ENCODE measurements at places on chromosomes 7 and 10.

GRCh38 chr7:2955269-2955668 lies 88.4 kb downstream of the CARD11 start:
- no peak for DNase-seq

DNA sequence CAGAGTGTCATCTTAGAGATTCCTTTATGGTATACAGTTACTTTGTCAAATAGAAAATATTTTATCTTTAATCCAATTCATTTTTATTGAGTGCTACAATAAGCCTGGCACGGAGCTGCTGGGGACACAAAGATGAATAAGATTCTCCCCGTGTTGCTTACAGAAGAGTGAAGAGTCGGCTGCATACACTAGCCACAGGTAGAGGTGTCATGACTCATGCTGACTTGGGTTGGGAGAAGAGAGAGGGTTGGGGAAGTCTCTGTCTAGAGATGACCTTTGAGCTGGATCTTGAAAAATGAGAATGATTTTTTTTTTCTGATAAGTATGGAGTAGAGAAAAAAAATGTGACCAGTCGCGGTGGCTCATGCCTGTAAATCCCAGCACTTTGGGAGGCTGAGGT lies 289.9 kb upstream of the CELF2 start:
- DNase-seq, result no peak

DNA sequence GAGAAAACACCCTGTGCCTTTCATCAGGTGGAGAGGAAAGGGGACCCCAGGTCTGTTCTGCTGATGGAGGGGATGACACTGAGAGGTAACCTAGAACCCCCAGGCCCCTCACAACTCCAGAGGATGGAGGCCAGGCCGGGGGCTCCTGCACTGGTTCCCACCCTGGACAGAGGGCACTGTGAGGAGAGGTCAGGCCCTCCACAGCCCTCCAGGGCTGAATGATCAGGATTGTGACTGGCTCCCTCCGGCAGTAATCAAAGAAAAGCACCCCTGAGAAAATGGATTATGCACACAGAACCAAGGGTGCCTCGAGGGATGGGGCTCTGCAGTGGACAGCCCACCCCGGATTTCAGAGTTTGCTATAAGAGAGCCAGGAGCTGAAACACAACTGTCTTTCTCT lies 502.8 kb downstream of the TCERG1L start:
- DNase-seq, result no peak

DNA sequence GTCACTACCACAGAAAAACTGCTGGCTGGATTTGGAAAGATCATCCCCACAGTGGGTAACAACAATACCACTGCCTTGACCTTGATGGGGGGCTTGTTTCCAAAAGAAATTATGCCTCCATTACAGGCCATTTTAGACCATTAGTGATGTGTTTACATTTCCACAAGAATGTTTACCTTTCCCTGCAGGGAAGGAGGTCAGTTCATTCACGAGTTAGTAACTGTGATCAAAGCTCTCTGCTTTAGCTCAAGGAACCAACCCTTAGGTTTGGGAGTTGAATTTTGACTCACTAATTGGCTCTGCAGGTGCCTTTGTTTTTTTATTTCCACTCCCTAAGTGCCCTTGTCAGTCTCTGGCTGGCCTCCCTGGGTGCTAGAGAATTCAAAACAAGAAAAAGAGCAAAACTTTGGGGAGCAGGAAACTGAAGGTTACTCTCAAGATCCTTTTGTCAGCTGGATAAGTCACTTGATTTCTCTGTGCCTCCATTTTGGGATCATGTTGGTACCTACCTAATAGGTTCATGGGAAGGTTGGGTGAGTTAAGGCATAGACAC lies 41.1 kb upstream of the NUPR2 start:
- no peak for DNase-seq

GRCh38 chr10:84783909-84784308 lies 455.5 kb downstream of the CCSER2 start:
- no peak for DNase-seq

DNA sequence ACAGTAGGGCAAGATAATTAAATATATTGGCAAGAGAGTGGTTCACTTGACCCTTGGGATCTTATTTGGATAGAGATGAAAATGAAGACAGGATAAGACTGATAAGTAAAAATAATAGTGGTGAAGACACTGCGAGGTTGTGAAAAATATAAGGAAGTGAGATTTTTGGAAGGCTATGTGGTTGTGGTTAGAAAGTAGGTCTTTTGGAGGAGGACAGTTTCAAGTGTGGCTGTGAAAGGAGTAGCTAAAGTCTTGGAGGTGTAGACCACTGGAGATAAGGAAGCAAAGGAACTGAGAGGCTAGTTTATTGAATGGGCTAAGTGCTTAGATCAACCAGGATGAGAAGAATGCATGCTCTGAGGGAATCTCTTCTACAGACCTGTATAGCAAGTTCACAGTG lies 11.2 kb downstream of the MIOS start:
- DNase-seq, result no peak

DNA sequence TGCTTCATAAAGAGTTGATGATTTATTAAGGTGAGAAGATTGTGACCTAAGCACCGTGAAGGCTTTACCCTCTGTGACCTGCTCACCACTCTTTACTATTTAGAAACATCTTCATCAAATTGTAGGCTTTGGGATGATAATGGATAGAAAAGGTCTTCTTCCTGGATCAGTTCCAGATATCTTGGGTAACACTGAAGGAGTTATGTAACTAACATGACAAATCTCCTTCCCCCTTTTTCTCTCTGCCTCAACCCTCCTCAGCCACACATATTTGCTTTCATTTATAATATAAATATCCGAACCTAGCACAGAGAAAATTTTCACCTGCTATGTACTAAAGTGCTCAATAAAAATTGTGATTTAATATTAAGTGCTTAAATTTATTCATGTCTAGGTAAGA lies 151.5 kb downstream of the FRMD4A start:
- DNase-seq, result no peak

GRCh38 chr7:132739271-132739955 lies 163.1 kb upstream of the PLXNA4 start:
- DNase-seq, result no peak

GRCh38 chr10:97138846-97139245 lies 46.9 kb downstream of the SLIT1 start:
- peak; percentile 23 for DNase-seq

GRCh38 chr10:131901181-131901829 lies 497 bp downstream of the PPP2R2D start:
- DNase-seq, result peak; percentile 61

- DNase-seq, result no peak
Measured at GRCh38 chr10:47055386-47056246, 144.4 kb downstream of the PTPN20 start.

GRCh38 chr10:86191686-86192085 lies 174.9 kb downstream of the GRID1 start:
- no peak for DNase-seq

DNA sequence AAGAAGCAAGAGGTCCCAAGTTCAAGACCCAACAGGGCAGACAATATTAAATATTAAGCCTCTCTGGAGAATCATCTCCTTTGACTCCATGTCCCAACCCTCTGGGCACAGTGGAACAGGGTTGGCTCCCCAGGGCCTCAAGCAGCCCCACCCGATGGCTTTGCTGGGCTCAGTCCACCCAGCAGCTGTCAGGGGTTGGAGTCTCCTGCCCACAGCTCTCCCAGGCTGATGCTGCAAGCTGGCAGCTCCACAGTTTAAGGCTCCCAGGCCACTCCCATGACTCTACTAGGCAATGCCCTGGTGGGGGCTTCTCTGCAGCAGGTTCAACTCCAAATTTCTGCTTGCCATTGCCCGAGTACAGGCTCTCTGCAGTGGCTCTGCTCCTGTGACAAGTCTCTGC lies 55.1 kb downstream of the LARP4B start:
- DNase-seq, result no peak

DNA sequence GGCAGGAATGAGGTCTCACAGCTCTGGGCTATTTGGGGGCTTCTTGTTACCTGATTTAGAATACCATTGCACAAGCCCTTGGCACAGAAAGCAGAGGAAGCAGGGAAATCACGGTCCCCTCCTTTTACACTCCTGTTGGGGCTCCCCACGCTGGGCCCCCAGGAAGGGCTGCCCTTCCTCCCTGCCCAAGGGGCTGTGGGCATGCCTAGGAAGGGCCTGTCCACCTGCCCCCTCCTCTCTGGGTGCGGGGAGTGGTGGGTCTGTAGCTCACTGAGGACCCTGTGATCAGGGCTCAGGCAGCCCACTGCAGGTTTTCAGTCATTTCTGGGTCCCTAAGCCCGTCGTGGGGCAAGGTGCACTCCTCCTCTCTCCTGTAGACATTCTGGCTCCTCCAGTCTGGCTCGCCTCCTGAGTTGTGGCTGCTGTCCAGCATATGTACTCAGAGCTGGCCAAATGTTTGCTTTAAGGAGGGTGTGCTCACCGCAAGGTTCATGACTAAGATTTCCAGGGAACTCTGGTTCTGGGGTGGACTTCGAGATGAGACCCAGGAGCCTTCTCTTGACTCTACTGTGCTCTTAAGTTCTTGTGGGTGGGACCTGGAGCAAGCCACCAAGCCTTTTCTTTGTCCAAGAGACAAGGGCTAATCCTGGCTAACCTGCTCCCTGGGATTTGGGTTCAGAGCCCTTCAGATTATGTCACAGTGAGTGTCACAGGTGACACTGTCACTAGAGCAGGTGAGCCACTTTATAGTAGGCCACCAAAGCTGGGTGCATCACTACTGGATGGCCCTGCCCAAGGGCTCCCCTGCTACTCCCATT lies 56.0 kb downstream of the TACR2 start:
- peak; percentile 64 for DNase-seq

DNA sequence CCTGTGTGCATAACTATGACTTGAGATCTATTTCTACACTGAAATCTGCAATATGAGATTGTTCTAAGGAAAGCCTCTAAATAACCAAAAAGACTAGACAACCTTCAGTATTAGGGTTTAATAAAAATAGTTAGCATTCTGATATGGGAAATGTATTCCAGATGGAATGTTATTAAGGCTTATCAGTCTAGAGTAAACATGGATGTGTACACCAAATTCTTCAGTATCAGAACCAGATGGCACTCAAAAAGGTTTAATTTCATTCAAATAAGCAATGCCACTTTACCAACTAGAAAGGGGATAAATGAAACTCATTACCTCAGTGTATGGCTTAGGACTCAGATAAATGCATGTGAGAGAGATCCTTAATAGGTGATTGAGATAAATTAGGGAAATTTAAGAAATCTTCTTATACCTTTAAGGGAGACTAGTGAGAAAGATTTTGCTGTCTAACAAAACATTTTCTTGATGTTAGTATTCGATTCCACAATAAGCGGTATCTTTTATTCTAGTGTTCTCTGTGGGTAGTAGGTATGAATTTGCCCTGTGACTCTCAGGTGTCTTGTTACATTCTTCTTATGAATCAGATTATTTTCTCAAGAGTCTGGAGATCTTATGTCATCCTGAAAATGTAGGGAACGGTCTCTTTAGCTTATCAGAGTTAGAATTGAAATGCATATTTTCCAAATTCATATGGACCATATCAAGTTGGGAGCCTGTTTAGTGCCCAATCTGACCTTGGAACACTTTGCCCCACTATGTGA lies 159.2 kb downstream of the PRKG1 start:
- DNase-seq, result no peak

DNA sequence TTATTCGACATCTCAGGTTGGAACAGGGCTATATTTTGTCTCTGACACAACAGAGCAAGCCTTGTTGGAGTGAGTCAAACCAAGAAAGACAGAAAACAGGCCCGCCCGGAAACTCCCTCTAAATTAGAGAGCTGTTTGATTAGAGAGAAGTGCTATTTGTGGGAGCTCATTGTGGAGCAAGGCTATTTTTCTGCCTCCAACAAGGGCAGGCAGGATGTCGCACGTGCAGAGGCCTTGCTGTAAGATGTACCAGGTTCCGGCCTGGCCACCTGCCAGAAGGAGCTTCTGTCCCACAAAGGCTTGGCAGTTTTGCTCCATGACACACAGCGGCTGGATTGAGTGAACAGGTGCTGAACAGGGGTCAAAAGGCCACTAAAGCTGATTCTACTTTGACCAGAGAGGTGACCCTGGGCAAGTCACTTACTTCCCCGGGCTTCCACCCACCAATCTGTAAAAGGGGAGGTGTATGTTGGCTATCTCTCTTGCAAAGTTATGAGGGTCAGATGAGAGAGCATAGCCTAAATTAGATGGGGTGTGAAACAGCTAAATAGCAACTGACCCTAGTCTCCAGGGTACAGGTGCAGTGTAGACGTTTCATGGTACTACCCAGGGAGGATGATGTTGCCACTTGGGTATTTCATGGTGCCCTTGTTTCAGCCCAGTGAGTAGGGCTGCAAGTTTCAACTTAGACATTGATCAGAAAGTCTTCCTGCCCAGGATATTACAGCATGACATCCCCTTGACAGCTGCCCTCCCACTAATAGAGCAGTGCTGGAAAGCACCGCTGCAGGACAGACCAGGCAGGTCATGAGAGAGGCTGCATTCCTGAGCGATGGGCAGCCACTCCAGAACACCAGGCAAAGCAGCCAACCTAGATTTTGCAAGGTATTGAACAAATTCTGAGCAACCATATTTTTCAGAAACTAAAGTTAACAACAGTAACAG lies 62.0 kb downstream of the VSTM4 start:
- peak; percentile 37 for DNase-seq

GRCh38 chr10:37727491-37728352 lies 129.7 kb downstream of the ZNF248 start:
- DNase-seq, result no peak

DNA sequence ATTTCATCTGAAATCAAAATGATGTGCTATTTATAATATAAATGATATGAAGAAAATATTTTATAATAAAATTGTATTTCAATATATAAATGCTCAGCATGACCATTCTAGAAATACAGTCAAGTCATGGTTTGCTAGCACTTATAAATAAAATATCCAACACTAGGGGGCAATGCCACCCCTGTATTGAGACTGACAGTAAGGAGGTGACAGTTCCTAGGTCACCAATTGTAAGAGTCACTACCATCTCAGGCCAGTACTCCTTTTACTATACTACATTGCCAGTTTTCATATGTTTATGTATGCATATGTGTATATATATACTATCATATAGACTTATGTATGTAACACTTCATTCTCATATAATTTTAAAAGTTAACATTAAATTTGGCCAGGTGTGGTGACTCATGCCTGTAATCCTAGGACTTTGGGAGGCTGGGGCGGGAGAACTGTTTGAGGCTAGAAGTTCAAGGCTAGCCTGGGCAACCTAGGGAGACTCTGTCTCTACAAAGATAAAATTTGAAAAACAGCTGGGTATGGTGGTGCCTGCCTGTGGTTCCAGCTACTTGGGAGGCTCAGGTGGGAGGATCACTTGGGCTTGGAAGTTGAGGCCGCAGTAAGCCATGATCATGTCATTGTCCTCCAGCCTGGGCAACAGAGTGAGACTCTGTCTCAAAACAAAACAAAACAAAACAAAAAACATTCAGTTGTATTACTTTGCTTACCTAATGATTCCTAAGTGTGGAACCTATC lies 2.4 kb upstream of the CNOT4 start:
- DNase-seq, result no peak

GRCh38 chr10:26841733-26842317 lies 18.9 kb downstream of the ABI1 start:
- DNase-seq, result no peak

DNA sequence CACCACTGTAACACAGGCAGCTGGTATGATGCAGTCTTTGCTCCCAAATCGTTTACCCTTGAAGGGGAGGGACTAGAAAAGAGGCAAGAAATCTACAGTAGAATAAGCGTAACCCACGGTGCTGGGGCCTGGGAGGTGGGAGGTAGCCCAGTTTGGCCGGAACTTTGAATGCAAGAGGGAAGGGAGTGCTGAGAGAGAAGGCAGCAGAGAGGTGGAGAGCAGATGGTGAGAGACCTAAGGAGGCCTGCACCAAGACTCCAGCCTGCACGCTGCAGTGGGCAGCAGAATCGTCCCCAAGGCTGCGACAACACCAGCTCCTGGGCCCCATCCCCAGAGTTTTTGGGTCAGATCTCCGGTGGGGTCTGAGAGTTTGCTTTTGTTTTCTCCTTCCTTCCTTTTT lies 547.5 kb downstream of the GALNT17 start:
- DNase-seq, result no peak

Data from heart right ventricle (tissue), 16 donors.